Neural crest cell (in vitro differentiated cells): ENCODE measurements at places on chromosomes 11 and 22. TPM values are rescaled to one million over a fixed set of nuclear protein-coding genes. Genes with fewer than 3 reads are reported as not detected.

Gene ART1
- not detected in 2 replicates for total RNA-seq

Gene DGCR2
- 83.6 and 91.6 TPM in 2 replicates for total RNA-seq

Gene TMEM45B
- total RNA-seq, result not detected in 2 replicates

Gene DEFB131B
- total RNA-seq, result not detected in 2 replicates

Gene OR52I1
- total RNA-seq, result not detected in 2 replicates

Gene ABCG4
- 3.1 and 3.3 TPM in 2 replicates for total RNA-seq

Gene CASP5
- total RNA-seq, result not detected in 2 replicates

Gene EMID1
- total RNA-seq, result 9.0 and 10.4 TPM in 2 replicates

- DNase-seq, result peak; percentile 45
- no peaks in the 10 kb centered on the region for H3K27me3 ChIP-seq
- H3K36me3 ChIP-seq, result no peaks in the 10 kb centered on the region
- peaks cover 19% of the 10 kb centered on the region for H3K4me1 ChIP-seq
These were observed 69.4 kb downstream of the BUD13 start for GRCh38 chr11:116703421-116703820.

GRCh38 chr11:110374921-110375320 lies 54.8 kb upstream of the FDX1 start:
- H3K4me3 ChIP-seq, result no peak overlapping the region
- H3K4me1 ChIP-seq, result peaks cover 20% of the 10 kb centered on the region
- no peaks in the 10 kb centered on the region for H3K27me3 ChIP-seq
- H3K27ac ChIP-seq, result no peak overlapping the region

DNA sequence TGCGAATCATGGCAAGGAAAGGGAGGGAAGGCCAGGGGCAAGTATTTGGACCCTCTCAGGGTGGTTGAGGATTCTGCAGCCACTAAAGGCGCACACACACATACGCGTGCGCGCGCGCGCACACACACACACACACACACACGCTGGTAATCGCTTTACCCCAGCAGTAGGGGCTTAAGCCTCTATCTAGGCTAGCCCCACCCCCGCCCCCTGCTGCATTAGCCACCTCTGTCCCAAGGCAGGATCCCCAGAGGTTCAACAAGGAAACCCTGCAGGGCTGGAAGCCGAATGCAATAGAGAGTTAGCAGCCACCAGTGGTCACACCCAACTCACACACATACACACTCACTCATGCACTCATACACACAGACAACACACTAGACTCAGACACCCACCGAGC lies 28.6 kb upstream of the ELFN2 start:
- peaks cover 59% of the 10 kb centered on the region for H3K27me3 ChIP-seq
- no peaks in the 10 kb centered on the region for H3K36me3 ChIP-seq
- no peak overlapping the region for H3K4me3 ChIP-seq
- H3K4me1 ChIP-seq, result no peaks in the 10 kb centered on the region
- DNase-seq, result no peak

DNA sequence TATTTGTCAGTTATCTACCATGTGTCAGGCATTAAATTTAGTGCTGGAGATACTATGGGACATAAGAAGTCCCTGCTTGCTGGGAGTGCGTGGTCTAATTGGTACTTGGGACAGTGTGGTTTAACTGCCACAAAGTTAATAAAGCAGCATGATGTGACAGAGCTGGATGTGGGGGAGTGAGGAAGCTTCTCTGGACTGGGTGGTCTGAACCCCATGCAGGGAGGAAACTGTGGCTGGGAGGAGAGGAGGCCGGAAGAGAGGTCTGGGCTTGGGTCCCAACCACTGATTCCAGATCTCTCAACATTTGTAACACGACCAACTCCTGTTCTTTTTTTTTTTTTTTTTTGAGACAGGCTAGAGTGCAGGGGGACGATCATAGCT lies 37.1 kb downstream of the ST3GAL4 start:
- no peaks in the 10 kb centered on the region for H3K27me3 ChIP-seq
- H3K4me3 ChIP-seq, result no peak overlapping the region

- DNase-seq, result no peak
- no peak overlapping the region for H3K27ac ChIP-seq
- no peaks in the 10 kb centered on the region for H3K27me3 ChIP-seq
These were observed 10.7 kb downstream of the TBRG1 start for GRCh38 chr11:124633355-124633754.

DNA sequence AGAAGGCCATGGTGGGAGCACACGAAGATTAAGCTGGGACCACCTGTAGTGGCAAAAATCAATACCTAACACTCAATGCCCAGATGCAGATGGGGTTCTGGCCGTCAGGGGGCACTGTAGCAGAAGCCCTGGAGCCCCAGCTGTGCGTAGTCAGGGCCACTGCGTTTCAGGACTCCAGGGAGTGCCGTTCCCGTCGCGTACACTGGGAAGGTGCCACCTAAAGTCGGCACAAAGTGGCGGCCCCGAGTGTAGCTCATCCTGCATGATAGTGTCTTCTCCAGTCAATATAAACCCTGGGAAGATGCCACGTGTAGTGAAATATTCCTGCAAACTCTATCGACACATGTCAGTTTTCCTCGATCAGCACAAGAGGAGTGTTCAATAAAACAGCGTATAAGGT lies 123.8 kb upstream of the NTM start:
- H3K27me3 ChIP-seq, result peaks cover 17% of the 10 kb centered on the region
- no peak overlapping the region for H3K27ac ChIP-seq
- H3K4me1 ChIP-seq, result peaks cover 16% of the 10 kb centered on the region

DNA sequence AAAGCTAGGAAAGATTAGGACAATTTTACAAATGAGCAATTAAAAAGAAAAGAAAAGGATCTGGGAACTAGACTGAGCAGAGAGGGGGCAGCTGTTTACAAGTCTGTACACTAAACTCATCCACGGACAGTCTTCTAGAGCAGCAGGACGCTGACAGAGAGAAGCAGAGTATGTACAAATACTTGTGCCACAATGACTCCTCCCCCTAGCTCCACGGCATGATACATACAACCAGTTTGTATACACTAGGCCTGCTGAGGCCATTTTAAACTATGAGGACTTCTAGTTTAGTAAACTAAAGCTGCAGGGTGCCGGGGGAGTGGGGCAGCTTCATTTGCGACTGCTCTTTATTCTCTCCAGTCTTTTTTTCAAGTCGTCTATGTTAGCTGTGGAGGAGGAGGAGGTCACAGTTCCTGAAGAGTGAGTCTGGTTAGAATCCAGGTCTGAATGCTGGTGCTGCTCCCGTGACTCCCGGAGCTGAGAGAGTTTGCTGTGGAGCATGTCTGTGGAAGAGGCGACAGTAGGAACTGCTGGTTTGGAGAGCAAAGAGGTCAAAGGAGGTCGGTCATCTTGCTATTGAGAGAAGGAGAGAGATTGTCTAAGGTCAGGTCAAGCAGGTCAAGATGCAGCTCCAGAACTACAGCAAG lies 24.8 kb downstream of the F2 start:
- H3K4me1 ChIP-seq, result no peaks in the 10 kb centered on the region
- peaks cover 38% of the 10 kb centered on the region for H3K36me3 ChIP-seq
- no peak for DNase-seq
- no peaks in the 10 kb centered on the region for H3K27me3 ChIP-seq
- H3K27ac ChIP-seq, result no peak overlapping the region
- H3K4me3 ChIP-seq, result no peak overlapping the region

GRCh38 chr11:47523490-47524225 lies 29.3 kb downstream of the CELF1 start:
- H3K4me3 ChIP-seq, result no peak overlapping the region
- H3K27me3 ChIP-seq, result no peaks in the 10 kb centered on the region
- H3K36me3 ChIP-seq, result no peaks in the 10 kb centered on the region

DNA sequence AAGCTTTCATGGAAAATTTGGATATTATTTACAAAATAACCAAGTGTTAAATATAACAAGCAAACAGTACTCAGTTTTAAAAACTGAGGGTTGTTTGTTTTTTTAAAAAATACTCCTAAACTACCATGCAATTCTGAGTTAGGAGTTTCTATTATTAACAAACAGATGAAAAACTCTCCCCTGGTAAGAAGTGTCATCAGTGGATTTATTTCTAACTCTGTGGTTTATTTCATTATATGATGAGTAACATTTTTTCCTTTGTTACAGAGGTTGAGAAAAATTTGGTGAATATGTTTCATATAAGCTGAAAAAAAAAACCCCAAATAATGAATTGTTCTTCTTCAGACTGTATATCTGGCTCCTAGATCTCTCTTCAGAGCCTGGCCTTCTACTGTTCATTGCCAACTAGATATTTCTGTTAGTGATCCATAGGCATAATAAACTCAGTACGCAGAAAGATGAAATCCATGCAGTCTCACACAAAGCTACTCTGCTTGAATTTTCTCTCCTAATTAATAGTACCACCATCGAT lies 29.4 kb upstream of the PDE3B start:
- no peak for DNase-seq
- H3K4me3 ChIP-seq, result no peak overlapping the region
- H3K27me3 ChIP-seq, result no peaks in the 10 kb centered on the region

DNA sequence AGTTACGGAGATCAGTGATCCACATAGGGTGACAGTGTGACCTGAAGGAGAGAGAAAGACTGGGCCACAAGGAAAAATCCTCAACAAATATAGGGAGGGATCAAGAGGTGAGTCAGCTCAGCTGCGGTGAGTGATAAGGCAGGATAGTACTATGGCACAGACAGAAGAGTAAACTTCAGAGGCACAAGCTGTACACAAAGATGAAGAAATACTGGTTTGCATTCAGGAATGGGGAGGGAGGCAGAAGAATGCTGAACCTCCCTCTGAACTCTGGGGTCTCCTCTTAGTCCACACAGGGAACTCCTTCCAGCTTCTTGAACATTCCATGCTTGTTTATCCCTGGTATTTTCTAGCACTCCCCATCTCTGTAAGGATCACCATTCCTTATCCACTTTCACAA lies 162.7 kb downstream of the BARX2 start:
- H3K4me1 ChIP-seq, result no peaks in the 10 kb centered on the region
- H3K27ac ChIP-seq, result no peak overlapping the region
- H3K36me3 ChIP-seq, result peaks cover 7% of the 10 kb centered on the region
- no peak overlapping the region for H3K4me3 ChIP-seq
- DNase-seq, result no peak
- H3K27me3 ChIP-seq, result peaks cover 10% of the 10 kb centered on the region

DNA sequence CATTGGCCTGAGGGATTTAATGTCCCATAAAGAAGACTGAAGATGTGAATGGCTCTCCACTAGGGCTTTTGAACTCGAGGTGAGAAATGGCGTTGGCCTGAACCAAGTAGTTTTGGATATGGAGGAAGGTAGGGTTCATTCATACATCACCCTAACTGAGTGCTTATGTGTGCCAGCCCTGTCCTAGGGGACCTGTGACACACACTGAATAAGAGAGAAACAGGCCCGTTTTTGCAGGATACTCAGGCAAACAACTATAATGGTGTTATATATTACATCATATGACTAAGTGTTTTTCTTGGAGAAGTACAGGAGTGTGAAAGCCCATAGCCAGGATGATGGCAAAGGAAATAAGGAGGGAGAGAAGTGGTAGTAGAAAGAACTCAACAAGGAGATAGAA lies 368.1 kb downstream of the TMEM135 start:
- no peak overlapping the region for H3K27ac ChIP-seq
- no peak overlapping the region for H3K4me3 ChIP-seq
- H3K4me1 ChIP-seq, result no peaks in the 10 kb centered on the region
- no peak for DNase-seq
- H3K36me3 ChIP-seq, result no peaks in the 10 kb centered on the region
- H3K27me3 ChIP-seq, result no peaks in the 10 kb centered on the region

DNA sequence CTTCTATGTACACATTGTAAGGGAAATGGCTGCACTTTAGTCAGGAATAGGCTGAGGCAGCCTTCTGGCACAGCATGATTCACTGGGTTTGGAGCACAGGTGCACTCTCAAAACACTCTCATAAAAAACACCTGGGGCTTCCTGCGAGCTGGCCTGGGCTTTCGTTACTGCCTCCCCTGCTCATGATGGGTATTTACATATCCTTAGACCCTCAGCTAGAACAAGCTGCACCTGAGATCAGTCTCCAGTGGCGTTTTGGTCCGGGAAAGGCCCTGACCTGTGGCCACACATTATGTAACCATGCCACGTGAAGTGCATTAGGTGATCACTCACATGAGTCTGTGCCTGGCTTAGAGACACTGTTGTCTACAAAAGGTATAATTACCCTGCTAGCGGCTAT lies 321.7 kb downstream of the TMEM135 start:
- no peak for DNase-seq
- H3K27me3 ChIP-seq, result no peaks in the 10 kb centered on the region
- no peak overlapping the region for H3K27ac ChIP-seq
